Esophagus squamous epithelium (tissue), 5 donors: ENCODE measurements at places on chromosomes 4 and X.

DNA sequence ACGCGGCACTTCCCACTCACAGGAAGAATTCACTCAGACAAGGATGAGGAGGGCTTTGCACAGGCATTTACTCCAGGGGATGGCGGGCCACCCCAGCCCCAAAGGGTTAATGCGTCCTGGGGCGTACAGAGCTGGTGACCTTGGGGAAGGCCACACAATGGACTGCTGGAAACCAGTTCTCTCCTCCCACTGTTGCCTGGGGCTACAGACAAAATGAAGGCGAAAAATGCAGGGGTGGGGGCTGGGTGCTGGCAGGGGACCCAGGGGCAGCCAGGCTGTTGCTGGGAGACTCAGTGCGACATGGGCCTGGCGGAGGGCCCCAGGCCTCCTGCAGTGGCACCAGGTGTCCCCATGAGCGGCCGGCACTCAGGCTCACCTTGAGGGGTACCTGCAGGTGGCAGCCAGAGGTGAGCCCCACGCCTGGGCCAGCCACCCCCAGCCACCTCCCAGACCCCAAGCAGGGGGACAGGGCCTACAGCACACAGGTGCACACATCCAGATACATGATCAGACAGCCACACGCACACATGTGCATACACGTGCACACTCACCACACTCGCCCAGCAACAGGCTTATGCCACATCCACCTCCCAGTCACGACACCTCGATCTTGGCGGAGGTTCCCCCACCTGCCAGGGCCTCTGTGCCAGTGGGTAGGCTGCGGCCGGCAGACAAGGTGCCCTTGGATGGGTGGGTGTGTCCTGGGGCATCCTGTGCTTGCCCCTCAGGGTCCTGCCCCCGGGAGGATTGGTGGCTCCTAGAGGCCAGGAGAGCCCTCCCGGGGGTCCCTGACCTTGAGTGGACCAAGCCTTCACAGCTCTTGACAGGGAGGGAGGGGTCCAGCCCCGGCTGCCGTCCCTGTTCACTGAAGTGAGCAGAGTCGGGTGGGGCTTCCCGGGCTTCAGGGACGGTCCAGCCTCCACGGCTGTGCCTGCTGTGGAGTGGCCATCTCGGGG is 13.1 kb downstream of the NAT8L start:
- no peak for DNase-seq
- H3K27ac ChIP-seq: no peak overlapping the region
- no peaks in the 10 kb centered on the region for H3K4me1 ChIP-seq
- H3K27me3 ChIP-seq: no peaks in the 10 kb centered on the region
- H3K4me3 ChIP-seq: no peak overlapping the region
- no peaks in the 10 kb centered on the region for H3K36me3 ChIP-seq

GRCh38 chr4:187618701-187619281 is 376.8 kb upstream of the ZFP42 start:
- no peaks in the 10 kb centered on the region for H3K36me3 ChIP-seq
- no peak overlapping the region for H3K27ac ChIP-seq
- no peaks in the 10 kb centered on the region for H3K4me1 ChIP-seq
- no peaks in the 10 kb centered on the region for H3K27me3 ChIP-seq
- H3K4me3 ChIP-seq: no peak overlapping the region
- DNase-seq: no peak

- H3K4me3 ChIP-seq: peak within 1 kb of the TSS; percentile 53
- no peak for DNase-seq
- H3K4me1 ChIP-seq: peaks cover 17% of the 10 kb centered on the region
- H3K36me3 ChIP-seq: no peaks in the 10 kb centered on the region
Observed at GRCh38 chrX:75522565-75523431, at the start of gene ZDHHC15. ZDHHC15 (minus strand) TSS chrX:75523037; CDS start chrX:75523024, 13 bp downstream.

- no peaks in the 10 kb centered on the region for H3K36me3 ChIP-seq
- H3K4me3 ChIP-seq: no peak overlapping the region
- H3K27me3 ChIP-seq: no peaks in the 10 kb centered on the region
Observed at GRCh38 chr4:41437111-41437536, 100.8 kb upstream of the LIMCH1 start.

DNA sequence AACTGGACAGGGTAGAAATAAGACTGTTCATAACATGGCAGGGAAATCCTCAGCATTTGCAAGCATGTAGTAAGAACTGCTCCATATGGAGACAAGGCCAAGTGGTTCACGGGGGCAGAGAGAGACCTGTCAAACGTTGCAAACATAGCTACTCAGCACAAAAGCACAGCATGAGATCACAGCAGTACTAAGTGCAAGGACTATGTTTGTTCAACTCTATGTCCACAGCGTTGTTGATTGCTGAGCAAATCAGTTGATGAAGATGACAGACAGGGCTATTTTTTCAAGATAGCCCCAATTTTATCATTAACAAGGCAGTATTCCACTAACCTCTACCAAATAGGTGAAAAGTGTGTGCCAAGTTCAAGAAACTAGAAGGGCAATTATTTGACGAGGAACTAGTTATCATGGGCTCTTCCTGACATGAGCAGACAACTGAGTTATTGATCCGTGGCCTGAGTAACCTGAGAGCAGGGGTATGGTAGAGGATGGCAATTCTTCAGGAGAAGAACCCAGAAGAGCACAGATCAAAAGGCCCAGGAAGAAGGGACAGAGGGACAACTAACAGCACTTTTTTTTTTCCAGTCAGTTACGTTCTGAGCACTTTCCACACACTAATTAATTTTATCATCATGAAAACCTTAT is 57.4 kb downstream of the SPOCK3 start:
- no peaks in the 10 kb centered on the region for H3K36me3 ChIP-seq
- DNase-seq: no peak
- no peak overlapping the region for H3K4me3 ChIP-seq
- H3K4me1 ChIP-seq: no peaks in the 10 kb centered on the region

GRCh38 chr4:99356992-99357391 is 4.4 kb upstream of the ADH1C start:
- H3K36me3 ChIP-seq: no peaks in the 10 kb centered on the region
- no peak overlapping the region for H3K27ac ChIP-seq
- H3K4me1 ChIP-seq: peaks cover 6% of the 10 kb centered on the region
- DNase-seq: no peak
- no peak overlapping the region for H3K4me3 ChIP-seq

DNA sequence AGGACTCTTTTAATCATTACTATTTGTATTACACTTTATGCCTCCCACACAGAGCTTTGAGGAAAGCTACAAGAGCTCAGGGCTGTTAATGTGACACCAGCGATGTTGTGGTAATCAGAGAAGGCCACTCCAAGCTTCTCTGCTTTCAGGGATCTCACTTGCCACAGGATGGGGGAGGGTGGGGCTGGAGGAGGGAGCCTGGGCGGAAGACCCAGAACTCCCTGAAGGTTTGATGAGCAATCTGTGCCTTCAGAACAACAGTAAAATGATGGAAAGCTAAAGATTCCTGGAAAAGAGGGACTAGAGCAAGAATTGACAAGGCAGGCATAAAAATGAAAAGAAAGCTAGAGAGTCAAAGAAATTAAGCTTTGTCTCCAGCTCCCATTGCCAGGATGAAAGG is 75.6 kb downstream of the MAML3 start:
- no peak overlapping the region for H3K27ac ChIP-seq
- no peaks in the 10 kb centered on the region for H3K4me1 ChIP-seq
- H3K4me3 ChIP-seq: no peak overlapping the region
- no peaks in the 10 kb centered on the region for H3K27me3 ChIP-seq
- H3K36me3 ChIP-seq: no peaks in the 10 kb centered on the region

DNA sequence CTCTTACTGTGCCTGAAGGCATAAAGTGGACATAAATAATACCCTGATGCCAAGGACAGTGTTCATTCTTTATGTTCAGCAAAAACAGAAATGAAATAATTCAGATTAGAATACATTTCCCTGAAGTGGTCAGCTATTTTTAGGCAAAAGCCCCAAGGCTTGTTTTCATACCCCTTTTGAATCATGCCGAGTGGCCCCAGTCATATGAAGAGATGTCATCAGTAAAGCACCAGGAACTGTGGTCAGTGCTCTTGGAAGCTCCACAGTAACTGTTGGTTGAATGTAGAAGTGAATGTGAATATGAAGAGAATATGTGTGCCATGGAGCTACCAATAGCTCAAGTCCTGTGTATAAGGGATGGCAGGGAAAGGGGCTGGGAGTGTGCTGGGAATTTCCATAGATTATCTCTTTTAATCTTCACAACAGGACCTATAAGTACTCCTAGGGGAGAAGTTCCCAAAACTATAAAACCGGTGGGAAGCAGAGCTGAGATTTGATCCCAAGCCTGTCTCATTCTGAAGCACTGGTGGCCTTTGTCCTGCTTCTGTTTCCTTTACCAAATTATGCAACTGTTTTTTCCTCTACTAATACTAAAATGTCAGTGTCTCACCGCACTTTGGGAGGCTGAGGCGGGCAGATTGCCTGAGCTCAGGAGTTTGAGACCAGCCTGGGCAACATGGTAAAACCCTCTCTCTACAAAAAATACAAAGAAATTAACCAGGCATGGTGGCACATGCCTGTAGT is 52.6 kb downstream of the FNIP2 start:
- H3K27me3 ChIP-seq: no peaks in the 10 kb centered on the region
- H3K36me3 ChIP-seq: no peaks in the 10 kb centered on the region
- DNase-seq: no peak
- H3K4me3 ChIP-seq: no peak overlapping the region
- H3K27ac ChIP-seq: no peak overlapping the region

- H3K4me3 ChIP-seq: no peak overlapping the region
- H3K27me3 ChIP-seq: no peaks in the 10 kb centered on the region
- H3K36me3 ChIP-seq: no peaks in the 10 kb centered on the region
- no peak overlapping the region for H3K27ac ChIP-seq
- DNase-seq: no peak
- H3K4me1 ChIP-seq: no peaks in the 10 kb centered on the region
Observed at GRCh38 chrX:69424161-69424560, 80.0 kb upstream of the NALF2 start.

- DNase-seq: no peak
- no peaks in the 10 kb centered on the region for H3K27me3 ChIP-seq
- no peaks in the 10 kb centered on the region for H3K36me3 ChIP-seq
- H3K4me1 ChIP-seq: no peaks in the 10 kb centered on the region
- H3K27ac ChIP-seq: no peak overlapping the region
Observed at GRCh38 chrX:23954396-23954795, 46.6 kb downstream of the CXorf58 start.

DNA sequence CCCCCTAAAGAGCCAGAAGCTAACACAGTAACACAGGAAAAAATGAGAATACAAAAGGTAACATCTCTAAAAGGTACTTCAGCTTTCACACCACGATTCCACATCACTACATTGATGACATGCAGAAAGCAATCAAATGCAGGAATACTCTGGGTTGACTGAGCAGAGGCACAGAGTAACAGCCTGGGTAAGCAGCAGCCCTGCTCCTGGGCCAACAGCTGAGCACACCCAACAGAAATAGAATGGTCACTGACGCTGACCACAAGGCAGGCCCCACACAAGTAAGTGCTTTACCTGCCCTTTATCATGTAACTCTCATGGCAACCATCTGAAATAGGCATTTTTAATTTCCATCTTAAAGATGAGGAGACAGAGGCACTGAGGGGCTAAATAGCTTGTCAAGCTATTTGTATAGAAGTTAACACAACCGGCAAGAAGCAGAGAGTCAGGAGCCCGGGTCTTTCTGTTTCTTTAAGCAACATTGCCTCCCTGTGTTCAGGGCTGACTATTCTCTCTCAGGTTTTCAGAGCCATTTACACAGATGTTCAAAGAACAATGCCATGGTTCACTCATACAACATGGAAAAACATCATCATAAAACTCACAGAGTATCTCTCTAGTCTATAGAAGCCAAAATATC is 168.9 kb downstream of the ZNF674 start:
- no peak overlapping the region for H3K4me3 ChIP-seq
- no peaks in the 10 kb centered on the region for H3K36me3 ChIP-seq
- H3K27ac ChIP-seq: peak overlapping the region; percentile 41
- no peaks in the 10 kb centered on the region for H3K4me1 ChIP-seq
- DNase-seq: no peak
- no peaks in the 10 kb centered on the region for H3K27me3 ChIP-seq

GRCh38 chr4:38279650-38280322 is 319.6 kb downstream of the PTTG2 start:
- peak overlapping the region; percentile 48 for H3K27ac ChIP-seq
- peaks cover 49% of the 10 kb centered on the region for H3K4me1 ChIP-seq
- H3K27me3 ChIP-seq: no peaks in the 10 kb centered on the region
- H3K36me3 ChIP-seq: no peaks in the 10 kb centered on the region

DNA sequence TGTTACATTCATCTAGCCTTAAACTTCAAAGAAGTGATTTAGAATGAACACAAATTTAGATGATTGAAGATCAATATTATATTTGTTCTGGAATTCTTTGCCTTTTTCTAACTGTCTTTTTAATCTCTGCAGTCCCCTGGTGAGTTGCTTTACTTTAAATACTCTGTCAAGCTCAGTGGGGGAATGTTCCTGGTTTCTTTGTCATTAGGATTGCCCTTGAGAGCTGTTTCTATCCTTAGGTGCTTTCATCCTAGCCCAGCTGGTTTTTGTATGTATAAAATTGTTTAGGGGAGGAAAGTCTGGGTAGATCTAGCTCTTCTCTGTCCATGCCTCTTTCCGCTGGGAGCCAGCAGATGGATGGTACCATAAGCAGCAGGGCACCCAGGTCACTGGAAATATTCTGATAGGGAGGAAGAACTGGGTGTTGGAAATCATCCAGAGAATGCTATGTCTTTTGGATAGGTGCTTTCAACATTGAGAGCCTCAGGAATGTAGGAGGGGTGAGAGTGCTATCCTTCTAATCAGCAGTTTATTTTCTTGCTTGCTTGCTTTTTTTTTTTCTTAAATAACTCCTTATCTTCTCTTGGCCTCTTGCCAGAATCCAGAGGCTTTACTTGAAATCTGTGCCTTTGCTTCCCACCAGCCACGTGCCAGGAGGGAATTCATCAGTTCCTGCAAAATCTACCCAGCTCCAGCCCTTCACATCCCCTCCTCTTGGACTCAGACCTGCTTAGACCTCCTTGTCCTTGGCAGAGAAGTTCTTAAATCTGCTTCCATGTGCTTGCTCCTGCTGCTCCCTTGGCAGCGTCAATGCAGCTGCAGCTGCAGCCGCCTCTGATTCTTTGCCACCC is 215.3 kb upstream of the ANXA3 start:
- DNase-seq: no peak
- no peak overlapping the region for H3K4me3 ChIP-seq
- H3K36me3 ChIP-seq: no peaks in the 10 kb centered on the region

DNA sequence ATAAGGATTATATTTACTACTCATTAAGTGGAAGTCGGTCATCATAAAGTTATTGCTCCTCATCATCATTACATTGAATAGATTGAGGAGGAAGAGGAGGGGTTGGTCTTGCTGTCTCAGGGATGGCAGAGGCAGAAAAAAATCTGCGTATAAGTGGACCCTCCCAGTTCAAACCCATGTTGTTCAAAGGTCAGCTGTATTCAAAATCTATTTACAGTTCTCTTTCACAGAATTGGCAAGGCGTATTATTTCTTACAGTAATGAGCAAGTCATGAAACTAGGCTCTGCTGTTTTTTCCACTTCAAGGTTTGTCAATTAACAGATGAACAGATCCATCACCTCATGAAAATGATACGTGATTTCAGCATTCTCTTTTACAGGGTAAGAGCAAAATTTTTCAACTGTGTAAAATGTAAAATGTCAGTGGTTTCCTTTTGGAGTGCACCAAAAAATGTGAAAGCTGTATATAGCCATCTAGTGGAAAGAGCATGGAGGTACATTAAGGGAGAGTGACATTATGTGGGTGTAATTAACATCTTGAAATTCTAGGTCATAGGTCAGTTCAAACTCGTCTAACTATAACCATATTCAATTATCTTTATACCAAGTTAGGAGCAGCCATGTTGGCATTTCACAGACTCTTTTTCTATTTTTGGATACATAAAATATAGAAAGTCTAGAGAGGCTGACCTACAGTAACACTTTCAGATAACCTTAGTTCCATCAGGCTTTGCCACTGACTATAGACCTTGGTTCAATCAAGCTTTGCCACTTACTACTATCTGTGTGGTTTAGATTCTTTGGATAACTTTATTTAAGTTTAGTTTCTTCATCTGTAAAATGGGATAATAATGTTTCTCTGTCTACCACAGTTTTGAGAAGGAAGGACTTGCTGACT is 30.1 kb downstream of the NEIL3 start:
- H3K27me3 ChIP-seq: no peaks in the 10 kb centered on the region
- no peaks in the 10 kb centered on the region for H3K36me3 ChIP-seq
- H3K27ac ChIP-seq: no peak overlapping the region
- H3K4me3 ChIP-seq: no peak overlapping the region
- no peaks in the 10 kb centered on the region for H3K4me1 ChIP-seq
